Tibial artery (tissue), 4 donors: ENCODE measurements at places on chromosomes 6 and 20.

- no peak overlapping the region for H3K4me3 ChIP-seq
- peaks cover 26% of the 10 kb centered on the region for H3K36me3 ChIP-seq
- no peak overlapping the region for H3K27ac ChIP-seq
- DNase-seq, result no peak
- no peaks in the 10 kb centered on the region for H3K27me3 ChIP-seq
Measured at GRCh38 chr6:16487996-16488674, 249.7 kb downstream of the GMPR start.

- no peaks in the 10 kb centered on the region for H3K36me3 ChIP-seq
- no peak for DNase-seq
- no peak overlapping the region for H3K4me3 ChIP-seq
- H3K27ac ChIP-seq, result no peak overlapping the region
- H3K4me1 ChIP-seq, result no peaks in the 10 kb centered on the region
Measured at GRCh38 chr6:106685833-106686232, 56.5 kb downstream of the QRSL1 start.

DNA sequence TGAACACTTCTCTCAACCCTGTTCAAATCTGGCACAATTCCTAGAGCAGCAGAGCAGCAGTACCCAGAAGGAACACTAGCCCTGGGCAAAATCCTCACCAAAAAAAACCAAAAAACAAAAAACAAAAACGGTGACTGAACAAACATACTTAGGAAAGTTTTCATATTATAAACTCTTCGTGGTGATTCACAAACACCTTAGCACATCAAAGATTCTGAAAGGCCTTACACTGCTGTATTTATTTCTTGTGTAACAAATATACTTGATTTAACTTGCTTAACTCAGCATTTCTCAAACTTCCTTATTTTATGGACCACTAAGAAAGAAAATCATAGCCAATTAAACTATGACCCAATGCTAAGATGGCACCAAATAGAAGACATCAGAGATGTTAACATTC is 57.8 kb upstream of the RREB1 start:
- no peak overlapping the region for H3K27ac ChIP-seq
- H3K4me3 ChIP-seq, result no peak overlapping the region
- no peak for DNase-seq
- H3K4me1 ChIP-seq, result no peaks in the 10 kb centered on the region
- no peaks in the 10 kb centered on the region for H3K27me3 ChIP-seq

DNA sequence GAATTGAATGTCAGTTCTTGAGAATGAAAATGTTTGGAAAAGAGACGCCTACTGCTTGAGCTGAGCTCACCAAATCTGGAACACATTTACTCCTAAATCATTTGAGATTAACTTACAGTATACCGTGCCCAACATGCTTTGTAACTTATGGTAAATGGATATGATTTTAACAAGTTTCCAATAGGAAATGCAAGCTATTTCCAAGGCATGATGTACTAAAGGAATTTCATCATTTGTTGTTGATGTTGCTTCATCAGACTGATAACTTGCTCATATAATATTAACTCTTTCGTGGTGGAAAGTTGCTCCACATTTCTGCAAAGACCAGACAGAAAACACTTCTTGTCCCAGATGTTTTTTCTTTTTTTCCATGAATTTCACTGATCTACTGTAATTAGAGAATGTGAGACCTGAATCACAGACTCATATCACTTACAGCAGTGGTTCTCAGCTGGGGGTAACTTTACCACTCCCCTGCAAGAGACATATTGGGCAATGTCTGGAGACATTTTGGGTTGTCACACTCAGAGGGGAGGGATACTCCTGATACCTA is 116.6 kb upstream of the TRAF3IP2 start:
- no peak for DNase-seq
- peaks cover 8% of the 10 kb centered on the region for H3K4me1 ChIP-seq
- H3K36me3 ChIP-seq, result no peaks in the 10 kb centered on the region
- no peaks in the 10 kb centered on the region for H3K27me3 ChIP-seq

- H3K27ac ChIP-seq, result no peak overlapping the region
- H3K4me1 ChIP-seq, result no peaks in the 10 kb centered on the region
- no peaks in the 10 kb centered on the region for H3K27me3 ChIP-seq
- no peak overlapping the region for H3K4me3 ChIP-seq
- no peak for DNase-seq
- no peaks in the 10 kb centered on the region for H3K36me3 ChIP-seq
Measured at GRCh38 chr6:55497694-55498093, 81.3 kb downstream of the HMGCLL1 start.

DNA sequence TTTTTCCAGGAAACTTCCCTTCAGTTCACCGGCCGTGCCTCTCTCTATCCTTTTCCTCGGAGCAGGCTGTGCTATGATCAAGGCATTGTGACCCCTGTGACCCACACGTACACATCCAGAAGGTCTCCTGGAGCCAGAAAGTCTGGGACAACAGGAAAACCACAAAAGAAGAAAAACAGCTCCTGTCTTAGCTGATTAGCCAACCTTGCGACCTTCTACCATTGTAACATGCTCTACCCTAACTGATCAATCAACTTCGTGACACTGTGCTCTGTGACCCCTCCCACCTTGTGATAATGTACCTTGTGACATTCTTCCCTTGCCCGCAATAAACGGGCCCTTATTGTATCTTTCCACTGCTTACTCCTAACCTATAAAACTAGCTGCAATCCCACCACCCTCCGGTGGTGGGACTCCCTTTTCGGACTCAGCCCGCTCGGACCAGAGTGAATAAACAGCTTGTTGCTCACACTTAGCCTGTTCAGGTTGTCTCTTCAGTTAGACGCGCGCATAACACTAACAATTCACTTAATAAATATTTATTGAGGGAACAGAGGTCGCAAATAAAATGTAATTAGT is 24.2 kb downstream of the ZNF311 start:
- no peaks in the 10 kb centered on the region for H3K36me3 ChIP-seq
- peak overlapping the region; percentile 68 for H3K4me3 ChIP-seq
- DNase-seq, result no peak
- H3K27me3 ChIP-seq, result peaks cover 10% of the 10 kb centered on the region

- no peak for DNase-seq
- H3K36me3 ChIP-seq, result peaks cover 68% of the 10 kb centered on the region
- no peak overlapping the region for H3K27ac ChIP-seq
- peaks cover 42% of the 10 kb centered on the region for H3K4me1 ChIP-seq
- no peaks in the 10 kb centered on the region for H3K27me3 ChIP-seq
Measured at GRCh38 chr6:36683656-36684446, 5.3 kb downstream of the CDKN1A start.

- H3K4me3 ChIP-seq, result no peak overlapping the region
- no peak overlapping the region for H3K27ac ChIP-seq
- H3K4me1 ChIP-seq, result no peaks in the 10 kb centered on the region
- no peak for DNase-seq
- no peaks in the 10 kb centered on the region for H3K27me3 ChIP-seq
Measured at GRCh38 chr6:83371423-83371822, 59.4 kb downstream of the ME1 start.

- H3K4me1 ChIP-seq, result no peaks in the 10 kb centered on the region
- DNase-seq, result no peak
- no peaks in the 10 kb centered on the region for H3K27me3 ChIP-seq
Measured at GRCh38 chr6:4459032-4459431, 317.2 kb upstream of the CDYL start.

DNA sequence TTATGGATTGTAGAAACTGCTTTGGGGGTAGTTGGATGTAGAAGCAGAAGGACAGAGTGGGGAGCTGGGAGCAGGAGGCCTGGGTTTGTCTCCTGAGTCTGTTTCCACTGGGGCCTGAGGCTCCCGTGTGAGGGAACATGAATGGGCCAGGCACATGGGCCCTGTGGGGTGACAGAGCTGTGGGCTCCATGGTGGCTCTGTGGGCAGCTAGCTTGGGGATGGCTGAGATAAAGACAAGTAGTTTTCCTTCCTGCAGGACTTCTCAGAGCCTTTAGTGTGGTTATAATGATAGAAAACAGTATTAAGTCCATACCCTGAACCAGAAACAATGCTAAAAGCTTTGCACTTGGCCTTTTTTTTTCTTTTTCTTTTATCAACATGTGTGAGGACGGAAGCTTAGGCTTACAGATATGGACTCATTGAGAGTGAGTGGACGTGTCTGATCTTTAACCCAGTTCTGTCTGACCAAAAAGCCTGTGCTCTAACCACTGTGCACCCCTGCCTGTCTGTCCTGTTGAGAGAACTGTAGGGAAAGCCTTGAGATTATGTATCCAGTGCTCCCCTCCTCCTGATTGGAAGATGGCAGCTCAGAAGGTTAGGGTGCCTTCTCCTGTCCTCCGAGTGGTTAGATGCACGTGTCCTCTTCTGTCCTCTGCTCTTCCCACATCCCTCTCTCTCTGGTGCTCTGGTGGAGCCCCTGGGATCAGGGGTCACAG is 98.3 kb downstream of the CDH26 start:
- no peak overlapping the region for H3K27ac ChIP-seq
- H3K27me3 ChIP-seq, result no peaks in the 10 kb centered on the region
- H3K36me3 ChIP-seq, result no peaks in the 10 kb centered on the region
- no peak for DNase-seq
- no peak overlapping the region for H3K4me3 ChIP-seq

GRCh38 chr20:52178691-52179090 is 12.9 kb downstream of the ZFP64 start:
- H3K27me3 ChIP-seq, result no peaks in the 10 kb centered on the region
- H3K4me1 ChIP-seq, result no peaks in the 10 kb centered on the region
- H3K36me3 ChIP-seq, result peaks cover 34% of the 10 kb centered on the region
- DNase-seq, result no peak
- no peak overlapping the region for H3K4me3 ChIP-seq
- no peak overlapping the region for H3K27ac ChIP-seq

DNA sequence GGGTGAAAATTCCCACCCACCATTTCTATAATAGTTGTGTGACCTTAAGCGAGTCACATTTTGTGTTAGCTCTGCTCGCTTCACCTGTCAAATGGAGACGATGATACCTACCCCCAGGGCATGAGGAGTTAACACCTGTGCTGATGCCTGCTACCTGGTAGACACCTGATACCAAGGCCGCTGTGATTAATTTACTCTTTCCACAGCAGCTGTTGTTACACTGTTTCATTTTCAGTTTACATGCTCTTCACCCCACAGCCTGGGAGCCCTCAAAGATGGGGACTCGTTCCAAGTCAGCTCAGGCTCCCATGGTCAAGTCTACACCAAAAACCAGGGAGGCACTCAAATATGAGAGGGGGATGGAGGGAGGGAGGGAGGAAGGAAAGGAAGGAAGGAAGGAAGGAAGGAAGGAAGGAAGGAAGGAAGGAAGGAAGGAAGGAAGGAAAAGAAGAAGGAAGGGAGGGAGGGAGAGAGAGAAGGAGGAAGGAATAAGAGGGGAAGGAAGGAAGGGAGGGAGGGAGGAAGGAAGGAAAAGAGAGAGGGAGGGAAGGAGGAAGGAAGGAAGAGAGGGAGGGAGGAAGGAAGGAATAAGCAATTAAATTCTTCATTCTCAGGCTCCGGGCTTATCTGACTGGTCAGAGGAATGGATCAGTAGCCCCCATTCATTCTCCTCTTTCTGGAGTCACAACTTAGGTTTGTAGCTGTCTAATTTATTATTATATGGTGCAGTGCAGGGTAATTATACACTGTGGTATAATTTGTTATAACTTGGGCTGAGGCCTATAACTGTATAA is 40.9 kb downstream of the PDYN start:
- DNase-seq, result no peak
- no peak overlapping the region for H3K4me3 ChIP-seq
- H3K36me3 ChIP-seq, result no peaks in the 10 kb centered on the region
- no peaks in the 10 kb centered on the region for H3K27me3 ChIP-seq
- H3K27ac ChIP-seq, result no peak overlapping the region

DNA sequence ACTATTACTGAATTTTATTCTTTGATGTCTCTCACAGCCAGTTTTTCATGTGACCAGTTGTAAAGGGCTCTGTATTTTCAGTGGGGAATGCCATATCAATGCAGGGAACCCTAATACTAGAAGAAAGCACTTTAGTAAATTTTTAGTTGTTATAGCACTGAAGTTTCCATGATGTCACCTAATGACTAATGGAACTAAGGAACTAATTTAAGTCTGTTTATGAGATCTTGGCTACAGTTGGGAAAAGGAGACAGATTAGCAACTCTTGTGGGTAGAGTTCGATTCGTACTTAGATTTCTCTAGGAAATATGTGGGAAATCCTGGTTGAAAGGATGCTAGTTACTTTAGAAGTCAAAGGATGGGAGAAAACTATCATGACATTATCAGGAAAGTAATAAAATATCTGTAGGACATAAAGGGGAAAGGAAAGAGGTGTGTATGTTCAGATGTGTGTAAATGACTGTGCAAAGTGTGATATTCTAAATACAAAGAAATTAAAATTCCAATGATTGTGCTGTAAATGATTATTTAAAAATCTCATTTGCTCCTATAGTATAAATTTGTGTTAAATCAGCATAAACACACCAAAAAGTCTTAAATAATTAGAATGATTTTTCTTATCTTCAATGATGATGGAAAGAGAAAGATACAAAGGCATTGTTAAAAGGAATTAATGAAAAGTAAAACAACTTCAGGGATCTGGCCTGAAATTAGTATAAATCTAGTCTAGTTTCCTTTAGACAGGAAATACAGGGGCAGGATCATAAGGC is 103.4 kb downstream of the LRRC1 start:
- no peaks in the 10 kb centered on the region for H3K4me1 ChIP-seq
- no peak overlapping the region for H3K27ac ChIP-seq
- no peak overlapping the region for H3K4me3 ChIP-seq
- DNase-seq, result no peak
- H3K36me3 ChIP-seq, result peaks cover 30% of the 10 kb centered on the region

GRCh38 chr6:71258078-71258866 is 30.3 kb upstream of the OGFRL1 start:
- H3K4me1 ChIP-seq, result no peaks in the 10 kb centered on the region
- H3K4me3 ChIP-seq, result no peak overlapping the region
- no peak overlapping the region for H3K27ac ChIP-seq
- H3K27me3 ChIP-seq, result no peaks in the 10 kb centered on the region

GRCh38 chr6:120875900-120876299 is 458.4 kb downstream of the TBC1D32 start:
- H3K27ac ChIP-seq, result no peak overlapping the region
- H3K36me3 ChIP-seq, result no peaks in the 10 kb centered on the region
- H3K4me3 ChIP-seq, result no peak overlapping the region
- no peak for DNase-seq

DNA sequence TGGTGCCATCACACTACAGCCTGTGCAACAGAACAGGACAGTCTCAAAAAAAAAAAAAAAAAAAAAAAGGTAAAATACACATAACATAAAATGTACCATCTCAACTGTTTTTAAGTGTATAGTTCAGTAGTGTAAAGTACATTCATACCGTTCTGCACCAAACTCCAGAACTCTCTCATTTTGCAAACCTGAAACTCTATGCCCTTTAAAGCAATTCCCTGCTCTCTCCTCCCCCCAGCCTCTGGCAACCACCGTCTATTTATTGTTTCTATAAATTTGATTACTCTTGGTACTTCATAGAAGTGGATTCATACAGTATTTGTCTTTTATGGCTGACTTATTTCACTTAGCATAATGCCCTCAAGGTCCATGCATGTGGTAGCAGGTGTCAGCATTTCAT is 12.9 kb downstream of the RIPOR2 start:
- H3K4me1 ChIP-seq, result peaks cover 8% of the 10 kb centered on the region
- DNase-seq, result no peak
- no peak overlapping the region for H3K4me3 ChIP-seq
